ENCODE measurements at places on chromosomes 2 and 18.

- DNase-seq = no peak
These were observed 175.6 kb downstream of the EN1 start for GRCh38 chr2:118671701-118672454.

GRCh38 chr2:109525836-109526235 is 87.9 kb downstream of the SEPTIN10 start:
- DNase-seq = no peak

DNA sequence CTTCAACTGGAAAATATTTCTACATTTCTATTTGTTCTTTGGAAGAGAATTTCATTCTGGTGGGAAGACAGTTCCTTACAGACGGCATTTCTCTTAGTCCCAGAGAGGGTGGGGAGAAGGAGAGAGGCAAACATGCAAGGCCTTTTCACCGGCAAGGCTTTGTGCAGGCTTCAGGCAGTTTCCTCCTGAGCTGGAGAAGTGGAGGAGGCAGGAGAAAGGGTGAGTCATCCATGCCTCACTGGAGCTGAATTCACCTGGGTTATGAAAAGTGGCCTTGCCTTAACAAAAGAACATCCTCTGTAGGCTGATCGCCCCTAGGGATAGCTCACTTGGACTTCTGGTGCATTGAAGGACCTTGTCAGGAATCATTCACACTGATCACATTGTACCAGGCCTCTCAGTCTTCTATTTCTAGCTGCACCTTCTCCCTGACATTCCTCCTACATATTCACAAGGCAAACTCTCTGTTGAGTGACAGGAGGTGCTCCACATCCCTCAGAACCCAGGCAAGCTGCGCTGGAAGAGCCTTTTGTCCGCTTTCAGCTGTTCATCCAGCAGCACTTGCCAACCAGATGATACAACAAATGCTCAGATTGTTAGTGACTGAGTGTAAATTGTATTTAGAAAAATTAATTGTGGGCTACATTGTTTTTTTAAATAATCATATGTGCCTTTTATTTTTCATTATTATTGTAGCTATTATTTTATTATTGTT is 796.1 kb downstream of the DCDC2C start:
- peak; percentile 22 for DNase-seq

- no peak for DNase-seq
These were observed 265.4 kb upstream of the UBE2E3 start for GRCh38 chr2:180715044-180715443.

- no peak for DNase-seq
These were observed 95.9 kb upstream of the SIX2 start for GRCh38 chr2:45105050-45105582.

DNA sequence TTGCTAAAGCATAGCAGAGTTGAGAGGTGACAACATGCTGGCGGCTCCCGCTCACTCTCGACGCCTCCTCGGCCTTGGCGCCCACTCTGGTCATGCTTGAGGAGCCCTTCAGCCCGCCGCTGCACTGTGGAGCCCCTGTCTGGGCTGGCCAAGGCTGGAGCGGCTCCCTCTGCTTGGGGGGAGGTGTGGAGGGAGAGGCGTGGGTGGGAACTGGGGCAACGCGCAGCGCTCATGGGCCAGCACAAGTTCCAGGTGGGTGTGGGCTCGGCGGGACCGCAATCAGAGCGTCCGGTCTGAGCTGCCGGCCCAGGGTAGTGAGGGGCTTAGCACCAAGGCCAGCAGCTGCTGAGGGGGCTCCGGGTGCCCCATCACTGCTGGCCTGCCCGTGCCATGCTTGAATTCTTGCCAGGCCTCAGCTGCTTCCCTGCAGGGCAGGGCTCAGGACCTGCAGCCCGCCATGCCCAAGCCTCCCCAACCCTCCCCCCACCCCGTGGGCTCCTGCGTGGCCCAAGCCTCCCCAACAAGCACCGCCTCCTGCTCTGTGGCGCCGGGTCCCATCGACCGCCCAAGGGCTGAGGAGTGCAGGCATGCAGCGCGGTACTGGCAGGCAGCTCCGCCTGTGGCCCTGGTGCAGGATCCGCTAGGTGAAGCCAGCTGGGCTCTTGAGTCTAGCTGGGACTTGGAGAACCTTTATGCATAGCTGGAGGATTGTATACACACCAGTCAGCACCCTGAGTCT is 2052.8 kb upstream of the CELF4 start:
- DNase-seq = no peak

DNA sequence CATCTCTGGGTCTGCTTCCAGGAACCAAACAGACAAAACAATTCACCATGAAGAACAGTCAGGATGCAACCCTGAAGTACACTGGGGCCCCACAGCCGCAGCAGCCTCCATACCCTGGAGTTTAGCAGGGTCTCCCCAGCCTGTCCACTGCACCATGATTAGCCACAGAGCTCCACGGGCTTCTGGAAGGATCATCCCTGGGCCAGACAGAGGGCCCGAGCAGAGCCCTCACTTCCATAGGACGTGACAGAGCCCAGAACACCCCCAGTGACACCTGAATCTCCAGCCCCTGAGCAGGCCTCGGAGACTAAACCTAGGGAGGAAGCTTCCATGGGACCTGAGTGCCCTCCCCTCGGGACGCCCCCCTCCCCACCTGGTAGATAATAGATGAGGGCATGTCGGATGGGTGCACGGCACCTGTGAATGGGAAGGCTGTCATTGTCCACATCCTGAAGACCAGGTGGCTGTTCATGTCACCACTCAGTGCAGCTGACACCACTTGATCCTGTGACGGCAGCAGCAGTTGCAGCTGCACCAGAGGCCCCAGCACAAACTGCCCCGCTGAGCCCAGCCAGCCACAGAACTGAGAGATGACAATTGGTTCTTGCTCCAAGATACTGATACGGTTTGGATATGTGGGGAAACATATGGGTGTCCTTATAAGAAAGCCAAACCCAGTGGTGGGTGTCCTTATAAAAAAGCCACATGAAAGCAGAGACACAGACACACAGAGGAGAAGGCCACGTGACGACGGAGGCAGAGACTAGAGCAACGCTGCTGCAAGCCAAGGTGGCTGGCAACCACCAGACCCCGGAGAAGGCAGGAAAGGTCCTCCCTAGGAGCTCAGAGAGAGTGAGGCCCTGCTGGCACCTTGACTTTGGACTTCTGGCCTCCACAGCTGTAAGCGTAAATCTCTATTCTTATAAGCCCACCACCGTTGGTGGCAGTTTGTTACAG is 23.2 kb downstream of the KIF1A start:
- no peak for DNase-seq

GRCh38 chr2:36444216-36444936 is 88.8 kb downstream of the CRIM1 start:
- no peak for DNase-seq

GRCh38 chr2:190649798-190650390 is 1.0 kb downstream of the NAB1 start:
- DNase-seq = no peak

- no peak for DNase-seq
These were observed 221.0 kb downstream of the CDH20 start for GRCh38 chr18:61554117-61554776.

DNA sequence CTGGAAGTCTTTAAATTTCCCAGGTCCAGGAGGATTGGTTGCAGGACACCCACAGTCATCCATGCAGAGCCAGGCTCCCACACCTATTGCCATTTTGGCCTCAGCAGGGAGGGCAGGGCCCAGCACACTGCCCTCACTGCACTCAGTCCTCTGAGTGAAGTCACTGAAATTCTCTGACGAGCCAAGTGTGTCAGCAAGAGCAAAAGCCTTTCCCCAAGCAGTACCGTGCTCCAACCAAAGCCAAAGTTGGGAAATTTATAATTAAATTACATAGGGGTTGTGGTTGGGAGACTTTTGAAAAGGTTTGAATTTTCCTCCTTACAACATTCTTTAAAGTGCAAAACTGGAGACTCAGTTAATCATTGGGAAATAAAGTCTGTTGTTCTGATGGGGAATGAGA is 98.5 kb upstream of the CD226 start:
- no peak for DNase-seq

- DNase-seq = no peak
These were observed 123.4 kb downstream of the FAM124B start for GRCh38 chr2:224278531-224278930.

- DNase-seq = no peak
These were observed 6.4 kb downstream of the PMAIP1 start for GRCh38 chr18:59906203-59906602.

Data from NT2/D1 (cell line).